Stimulated activated CD8-positive, alpha-beta memory T cell treated with anti-CD3 and anti-CD28 coated beads, Interleukin-15, amount 100 ng/mL, for 1 hour (primary cell): ENCODE measurements at places on chromosomes 5 and 9.

DNA sequence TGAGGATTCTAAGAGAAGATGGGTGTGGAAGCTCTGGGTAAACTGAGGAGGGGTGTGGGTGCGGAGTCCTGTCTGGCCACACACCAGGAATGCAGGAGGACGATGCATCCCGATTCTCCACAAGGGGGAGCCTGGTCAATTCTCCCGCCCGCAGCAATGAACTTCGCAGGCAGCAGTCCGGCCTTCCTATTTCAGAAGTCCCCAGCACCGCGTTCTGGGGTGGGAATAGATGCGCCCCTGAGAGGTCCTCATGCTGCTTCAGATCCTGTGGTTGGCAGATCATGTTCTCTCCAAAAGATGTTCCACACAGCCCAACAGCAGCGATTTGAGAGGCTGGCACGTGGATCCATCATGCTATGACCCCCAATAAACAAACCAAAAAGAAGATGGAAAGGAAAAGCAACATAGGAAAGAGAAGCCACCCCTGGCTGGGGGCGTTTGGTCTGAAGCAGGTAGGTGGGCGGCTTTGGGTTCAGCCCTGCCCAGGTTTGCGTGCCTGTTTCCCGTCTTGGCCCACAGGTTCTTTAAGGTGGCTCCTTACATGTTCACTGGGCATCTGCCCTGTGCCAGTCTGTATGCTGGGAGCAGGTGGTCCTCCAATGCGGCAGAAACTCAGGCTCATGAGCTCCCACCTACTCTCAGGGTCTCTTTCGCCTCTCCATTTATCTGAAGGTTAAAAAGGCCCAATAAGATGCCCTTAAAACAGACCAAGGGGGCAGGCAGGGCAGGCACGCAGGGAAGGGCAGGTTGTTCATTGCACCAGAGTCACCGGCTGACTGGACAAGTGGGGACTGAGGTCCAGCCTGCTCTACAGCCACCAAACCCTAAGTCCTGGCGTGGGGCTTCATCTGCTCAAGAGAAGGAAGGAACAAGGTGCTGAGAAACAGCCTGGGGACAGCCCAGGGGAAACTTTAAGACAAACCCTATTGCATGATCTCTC lies 171.6 kb downstream of the PAX5 start:
- no peak for DNase-seq

DNA sequence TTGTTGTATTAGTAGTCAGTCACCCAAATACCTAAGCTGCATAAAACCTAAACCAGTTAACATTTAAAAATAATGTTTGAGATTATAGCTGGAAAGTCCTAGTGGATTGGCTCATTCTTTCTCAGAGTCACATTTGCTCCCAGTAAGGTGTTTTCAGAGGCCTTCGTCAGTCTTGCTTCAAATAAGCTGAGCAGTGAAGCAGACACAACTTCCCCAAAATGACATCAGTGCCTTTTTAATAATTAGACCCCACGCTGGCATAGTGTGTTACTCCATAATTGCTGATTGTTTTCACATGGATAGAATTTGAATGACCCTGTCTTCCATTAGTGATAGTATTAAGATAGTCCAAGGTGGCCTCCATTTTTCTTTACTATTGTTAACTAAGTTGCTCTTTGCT lies 245.8 kb downstream of the PJA2 start:
- DNase-seq: no peak

- no peak for DNase-seq
These were observed 3.0 kb downstream of the MTMR12 start for GRCh38 chr5:32309761-32310160.

DNA sequence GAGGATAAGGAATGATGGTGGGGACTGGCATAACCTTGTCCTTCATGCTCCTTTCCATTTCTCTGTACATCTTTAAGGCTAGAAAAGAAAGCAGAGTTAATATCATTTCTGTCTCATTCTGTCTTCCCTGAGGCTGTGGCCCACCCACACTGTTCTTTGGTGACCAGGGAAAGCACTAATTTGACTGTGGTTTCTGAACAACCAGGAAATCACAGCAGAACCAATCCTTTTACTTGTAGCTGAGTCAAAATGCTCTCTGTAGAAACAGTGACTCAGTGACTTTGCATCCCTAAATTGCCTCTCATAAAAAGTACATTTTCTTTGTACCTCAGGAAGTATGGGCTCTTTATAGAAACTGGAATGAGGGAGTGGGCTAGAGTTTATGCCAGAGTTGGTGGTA lies 28.1 kb downstream of the IL33 start:
- DNase-seq: no peak

GRCh38 chr5:17019324-17019723 lies 83.2 kb upstream of the MYO10 start:
- DNase-seq: no peak

- DNase-seq: no peak
These were observed 54.7 kb downstream of the IRF1 start for GRCh38 chr5:132435886-132436285.

DNA sequence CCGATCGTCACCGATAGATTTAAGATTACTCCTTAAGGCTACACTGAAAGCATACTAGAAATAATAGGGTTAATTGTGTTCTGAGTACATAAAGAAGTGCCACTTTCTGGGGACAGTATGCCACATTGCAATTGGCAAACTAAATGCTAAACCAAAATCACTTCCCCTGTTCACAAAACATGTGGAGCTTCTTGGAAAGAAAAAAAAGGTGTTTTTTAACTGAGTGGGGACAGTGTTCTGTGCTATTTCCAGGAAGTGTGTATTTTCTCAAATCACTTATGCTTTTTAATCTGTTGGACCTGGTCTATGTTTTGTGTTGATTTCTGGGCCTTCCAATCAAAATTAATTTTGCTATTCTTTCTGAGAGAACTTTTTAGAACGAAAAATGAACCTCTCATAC lies 149.3 kb upstream of the MPDZ start:
- no peak for DNase-seq

DNA sequence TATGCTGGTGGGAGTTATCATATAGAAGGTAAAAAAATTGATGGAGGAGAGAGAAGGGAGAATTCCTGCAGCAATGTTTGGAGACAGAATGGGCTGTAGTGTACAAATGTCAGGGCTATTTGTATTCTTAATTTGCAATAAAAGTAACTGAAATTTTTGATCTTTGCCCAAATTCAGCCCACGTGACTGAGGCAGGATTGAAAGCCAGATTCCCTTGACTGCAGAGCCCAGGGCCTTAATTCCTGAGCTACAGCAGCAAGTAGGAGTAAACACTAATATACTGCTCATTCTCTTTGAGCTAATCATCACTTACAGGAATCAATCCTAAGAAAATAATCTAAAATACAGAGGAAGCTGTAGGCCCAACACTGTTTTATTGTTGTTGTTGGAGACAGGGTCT lies 5.2 kb upstream of the ANXA6 start:
- no peak for DNase-seq

- no peak for DNase-seq
These were observed 2329.5 kb downstream of the MAT2B start for GRCh38 chr5:165834891-165835290.

GRCh38 chr5:106675687-106676086 lies 995.0 kb downstream of the EFNA5 start:
- no peak for DNase-seq

GRCh38 chr5:86038566-86038965 lies 579.2 kb upstream of the COX7C start:
- DNase-seq: no peak

GRCh38 chr5:31731016-31731415 lies 92.1 kb downstream of the PDZD2 start:
- no peak for DNase-seq

- DNase-seq: no peak
These were observed 587.2 kb upstream of the SEMA6A start for GRCh38 chr5:117161718-117162335.

DNA sequence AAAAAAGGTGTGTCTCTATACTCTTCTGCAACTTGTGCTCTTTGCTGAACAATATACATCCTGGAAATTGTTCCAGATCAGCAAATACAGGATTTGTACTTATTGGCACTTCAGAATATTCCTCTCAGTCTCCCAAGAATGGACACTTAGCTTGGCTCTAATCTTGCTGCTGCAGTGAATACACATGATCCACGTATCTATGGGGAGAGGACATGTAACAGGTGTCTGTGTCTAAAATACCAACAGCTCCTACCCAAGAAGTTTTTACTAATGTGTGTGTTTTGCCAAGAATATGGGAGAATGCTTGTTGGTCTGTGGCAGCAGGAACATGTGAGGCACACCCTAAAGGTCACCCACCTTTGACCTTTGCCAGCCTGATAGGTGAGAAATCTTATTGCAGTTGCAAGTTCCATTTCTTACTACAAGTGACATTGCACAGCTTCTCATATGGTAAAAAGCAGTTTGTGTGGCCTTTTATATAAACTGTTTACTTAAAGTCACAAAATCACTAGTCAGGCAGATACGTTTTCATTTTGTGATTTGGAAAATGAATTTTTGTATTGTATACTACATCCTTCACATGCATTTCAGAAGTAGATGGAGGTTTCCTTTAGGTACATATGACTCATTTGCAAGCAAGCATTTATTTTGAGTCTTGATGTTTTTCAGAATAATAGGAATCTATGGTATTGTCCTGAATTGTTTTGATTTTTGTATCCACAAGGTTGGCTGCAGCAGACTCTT lies 35.8 kb downstream of the PHF2 start:
- no peak for DNase-seq

GRCh38 chr9:68530618-68531017 lies 10.1 kb downstream of the TMEM252 start:
- no peak for DNase-seq

- DNase-seq: no peak
These were observed 176.9 kb downstream of the RGS3 start for GRCh38 chr9:113640418-113640817.

GRCh38 chr9:89453452-89453851 lies 44.5 kb downstream of the SEMA4D start:
- DNase-seq: no peak
